ENCODE measurements at places on chromosomes 6 and 20.

DNA sequence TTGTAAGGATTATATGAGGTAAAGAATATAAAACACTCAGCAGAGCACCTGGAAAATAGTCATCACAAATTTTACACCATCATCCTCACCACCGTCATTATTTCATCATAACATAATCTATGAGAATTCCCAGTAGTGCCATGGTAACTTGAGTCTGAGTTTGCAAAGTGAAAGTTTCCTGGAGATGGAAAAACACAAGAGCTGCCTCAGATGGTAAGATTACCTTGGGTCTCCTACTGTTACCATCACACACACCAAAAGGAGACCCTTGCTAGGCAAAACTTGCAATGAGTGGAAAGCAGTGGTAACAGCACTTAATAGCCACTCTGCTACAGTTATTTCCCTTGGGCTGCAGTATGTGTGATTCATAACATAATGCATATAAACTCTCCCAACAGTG lies 589.8 kb downstream of the RNF144B start:
- no peak for DNase-seq

- DNase-seq: no peak
These were observed 64.1 kb downstream of the CLIC5 start for GRCh38 chr6:45951321-45952167.

GRCh38 chr20:53833333-53834061 lies 236.9 kb downstream of the BCAS1 start:
- no peak for DNase-seq

DNA sequence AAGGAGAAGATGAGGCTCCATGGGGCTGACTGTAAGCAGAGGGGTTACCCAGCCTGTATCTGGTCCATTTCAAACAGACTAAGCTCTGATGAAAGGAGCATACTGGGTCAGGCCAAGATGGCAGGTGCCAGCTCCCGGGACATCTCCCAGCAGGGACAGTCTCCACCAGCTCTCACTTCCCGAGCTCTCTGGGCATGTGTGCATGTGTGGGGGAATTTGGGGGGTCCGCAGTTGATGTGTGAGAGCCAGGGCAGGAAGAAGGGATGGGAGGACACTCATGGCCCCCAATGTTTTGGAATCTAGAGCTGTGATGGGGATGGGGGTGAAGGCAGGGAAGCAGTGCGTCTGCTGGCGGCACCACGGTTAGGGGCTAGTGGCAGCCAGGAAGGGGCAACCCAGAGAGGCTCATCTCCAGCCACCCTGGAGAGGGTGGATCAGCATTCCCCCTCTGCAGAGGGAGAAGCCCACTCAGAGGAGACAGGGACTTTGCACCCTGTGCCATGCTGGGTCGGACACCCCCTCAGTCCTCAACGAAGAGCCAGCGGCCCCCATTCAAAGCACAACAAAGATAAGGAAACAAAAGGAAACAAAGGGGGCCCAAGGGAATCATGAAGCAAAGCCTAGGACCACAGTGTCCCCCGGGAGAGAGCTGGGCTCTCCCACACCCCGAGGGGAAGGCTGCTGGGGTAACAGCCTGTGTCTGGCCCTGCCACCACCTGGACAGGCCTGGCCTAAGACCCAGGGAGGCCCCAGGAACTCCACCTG lies 52.4 kb downstream of the DSTN start:
- no peak for DNase-seq

DNA sequence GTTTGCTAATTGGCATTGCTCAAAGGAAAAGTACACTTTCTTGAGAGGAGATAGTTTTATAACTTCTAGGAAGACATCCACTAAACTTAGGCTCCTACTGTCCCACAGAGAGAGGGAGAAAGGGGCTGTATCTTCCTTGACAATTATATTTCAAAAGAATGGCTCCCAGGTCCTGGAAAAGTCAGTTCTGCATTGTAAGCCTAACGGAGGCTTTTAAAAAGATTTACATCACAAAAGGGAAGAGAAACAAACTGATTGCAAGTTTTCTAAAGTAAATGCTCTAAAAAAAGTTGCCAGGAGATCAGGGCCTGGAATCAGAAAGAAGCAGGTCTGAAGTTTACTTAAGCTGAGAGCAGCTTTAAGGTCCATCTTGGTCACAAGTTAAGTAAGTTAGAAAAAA lies 839.5 kb downstream of the FRK start:
- no peak for DNase-seq

DNA sequence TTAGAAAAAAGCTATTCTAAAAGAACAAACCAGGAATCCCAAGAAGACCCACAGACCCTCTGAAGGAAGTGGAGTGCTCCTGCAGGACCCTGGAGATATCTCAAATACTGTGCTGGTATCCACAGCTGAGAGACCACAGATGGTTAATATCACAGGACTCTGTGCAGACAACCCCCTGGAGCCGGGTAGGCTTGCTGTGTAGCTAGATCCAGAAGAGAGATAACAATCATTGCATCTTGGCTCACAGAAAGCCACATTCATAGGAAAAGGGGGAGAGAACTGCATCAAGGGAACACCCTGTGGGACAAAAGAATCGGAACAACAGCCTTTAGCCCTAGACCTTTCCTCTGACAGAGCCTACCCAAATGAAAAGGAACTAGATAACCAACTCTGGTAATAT lies 689.5 kb downstream of the PHF3 start:
- no peak for DNase-seq

GRCh38 chr20:44734938-44735337 lies 10.7 kb upstream of the KCNK15 start:
- DNase-seq: no peak

DNA sequence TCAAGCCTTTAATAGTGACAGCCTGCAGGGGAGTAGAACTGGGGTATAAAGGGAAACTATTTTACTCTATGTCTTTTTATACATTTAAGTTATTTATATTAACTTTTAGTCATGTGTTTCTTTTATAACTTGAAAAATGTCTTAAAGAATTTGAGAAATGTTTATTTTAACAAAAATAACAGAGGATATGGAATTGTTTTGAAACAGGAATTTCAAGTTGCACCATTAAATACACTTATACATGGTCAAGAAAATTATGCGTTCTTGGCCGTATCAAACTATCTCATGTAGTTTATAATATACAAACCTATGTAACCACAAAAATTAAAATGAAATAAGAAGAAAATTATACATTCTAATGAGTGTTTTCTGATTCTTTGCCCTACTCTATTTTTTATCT lies 282.7 kb downstream of the GRIK2 start:
- no peak for DNase-seq

DNA sequence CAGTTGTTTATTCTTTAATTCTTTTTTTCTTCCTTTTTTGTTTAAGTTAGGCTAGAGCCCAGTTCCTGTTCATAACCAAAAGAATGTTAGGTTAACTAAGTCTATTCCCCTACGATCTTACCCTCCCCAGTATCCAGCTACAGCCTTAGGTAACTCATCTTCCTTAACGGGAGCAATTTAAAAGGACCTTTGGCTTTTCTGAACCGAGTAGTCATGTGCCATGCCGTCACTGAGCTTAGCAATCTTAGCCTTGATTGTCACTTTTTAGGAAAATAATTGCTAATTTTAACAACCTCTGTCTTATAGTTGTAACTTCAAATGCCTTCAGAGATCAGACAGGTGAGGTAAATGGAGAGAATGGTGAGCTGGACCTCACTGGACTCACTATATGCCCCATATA lies 6.2 kb downstream of the METTL24 start:
- no peak for DNase-seq

DNA sequence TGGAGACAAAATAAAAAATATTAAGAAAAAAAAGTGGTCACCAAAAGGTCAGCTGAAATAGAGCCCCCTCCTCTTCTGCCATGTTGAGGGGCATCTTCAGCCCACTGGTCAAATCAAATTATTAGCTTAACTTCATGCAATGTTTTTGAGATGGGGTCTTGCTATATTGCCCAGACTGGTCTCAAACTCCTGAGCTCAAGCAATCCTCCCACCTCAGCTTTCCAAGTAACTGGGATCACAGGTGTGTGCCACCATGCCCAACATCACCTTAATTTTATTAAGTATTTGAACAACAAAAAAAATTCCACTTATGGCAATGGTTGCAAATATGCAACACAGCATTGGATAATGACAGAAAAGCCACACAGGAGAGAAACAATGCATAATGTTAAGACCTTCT lies 99.3 kb upstream of the BEND3 start:
- no peak for DNase-seq

DNA sequence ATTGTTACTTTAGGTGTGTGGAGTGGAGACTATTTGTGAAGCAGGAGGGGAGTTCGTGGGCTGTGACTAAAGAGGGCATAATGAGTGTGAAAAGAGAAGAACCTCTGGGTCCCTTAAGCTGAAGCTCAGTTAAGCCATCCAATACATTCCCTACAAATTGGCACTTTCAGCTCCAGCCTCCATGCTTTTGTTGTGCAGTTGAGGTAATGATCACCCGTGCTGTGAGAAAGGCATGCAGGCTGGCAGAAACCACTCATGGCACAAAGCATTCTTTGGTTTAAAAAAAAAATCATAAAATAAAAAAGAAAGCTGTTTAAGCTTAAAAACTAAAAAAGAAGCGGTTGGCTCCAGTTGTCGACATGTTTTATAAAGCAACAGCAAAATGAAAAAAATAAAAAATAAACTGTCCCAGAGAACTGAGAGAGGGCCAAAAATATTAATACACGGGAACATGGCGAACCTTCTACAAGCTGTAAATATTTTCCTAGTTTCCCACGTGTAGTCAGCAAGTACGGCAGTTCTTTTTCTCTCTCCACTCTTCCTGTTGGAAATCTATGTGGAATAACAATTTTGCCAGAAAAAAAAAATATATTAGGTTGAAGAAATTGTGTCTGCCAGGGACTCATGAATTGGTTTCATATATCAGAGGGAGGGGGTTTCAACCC lies 82.2 kb downstream of the ANKRD60 start:
- DNase-seq: no peak

GRCh38 chr6:75292555-75292954 lies 8.0 kb upstream of the TMEM30A start:
- no peak for DNase-seq

- DNase-seq: no peak
These were observed 150.6 kb downstream of the LAMA2 start for GRCh38 chr6:129033581-129033980.
